ENCODE measurements at places on chromosomes 7 and 10.

- H3K27ac ChIP-seq, result no peak overlapping the region
- H3K4me1 ChIP-seq, result peaks cover 21% of the 10 kb centered on the region
- peak overlapping the region; percentile 56 for H3K4me3 ChIP-seq
Measured at GRCh38 chr7:69598487-69599285, 411 bp downstream of the AUTS2 start.

- H3K4me3 ChIP-seq, result peak overlapping the region; percentile 6
- H3K27ac ChIP-seq, result peak overlapping the region; percentile 94
- H3K4me1 ChIP-seq, result peaks cover 91% of the 10 kb centered on the region
- peaks cover 10% of the 10 kb centered on the region for H3K36me3 ChIP-seq
- DNase-seq, result no peak
Measured at GRCh38 chr7:50339990-50340500, 35.5 kb downstream of the IKZF1 start.

GRCh38 chr10:13997650-13998049 is 333.1 kb downstream of the FRMD4A start:
- DNase-seq, result no peak
- no peaks in the 10 kb centered on the region for H3K27me3 ChIP-seq
- H3K27ac ChIP-seq, result no peak overlapping the region
- no peak overlapping the region for H3K4me3 ChIP-seq

- no peaks in the 10 kb centered on the region for H3K27me3 ChIP-seq
- H3K4me3 ChIP-seq, result no peak overlapping the region
Measured at GRCh38 chr10:61941202-61941681, 39.7 kb downstream of the ARID5B start.

GRCh38 chr10:74434547-74434946 is 283.5 kb downstream of the ADK start:
- peaks cover 4% of the 10 kb centered on the region for H3K4me1 ChIP-seq
- H3K27ac ChIP-seq, result no peak overlapping the region
- DNase-seq, result no peak
- no peaks in the 10 kb centered on the region for H3K27me3 ChIP-seq
- no peak overlapping the region for H3K4me3 ChIP-seq
- no peaks in the 10 kb centered on the region for H3K36me3 ChIP-seq

DNA sequence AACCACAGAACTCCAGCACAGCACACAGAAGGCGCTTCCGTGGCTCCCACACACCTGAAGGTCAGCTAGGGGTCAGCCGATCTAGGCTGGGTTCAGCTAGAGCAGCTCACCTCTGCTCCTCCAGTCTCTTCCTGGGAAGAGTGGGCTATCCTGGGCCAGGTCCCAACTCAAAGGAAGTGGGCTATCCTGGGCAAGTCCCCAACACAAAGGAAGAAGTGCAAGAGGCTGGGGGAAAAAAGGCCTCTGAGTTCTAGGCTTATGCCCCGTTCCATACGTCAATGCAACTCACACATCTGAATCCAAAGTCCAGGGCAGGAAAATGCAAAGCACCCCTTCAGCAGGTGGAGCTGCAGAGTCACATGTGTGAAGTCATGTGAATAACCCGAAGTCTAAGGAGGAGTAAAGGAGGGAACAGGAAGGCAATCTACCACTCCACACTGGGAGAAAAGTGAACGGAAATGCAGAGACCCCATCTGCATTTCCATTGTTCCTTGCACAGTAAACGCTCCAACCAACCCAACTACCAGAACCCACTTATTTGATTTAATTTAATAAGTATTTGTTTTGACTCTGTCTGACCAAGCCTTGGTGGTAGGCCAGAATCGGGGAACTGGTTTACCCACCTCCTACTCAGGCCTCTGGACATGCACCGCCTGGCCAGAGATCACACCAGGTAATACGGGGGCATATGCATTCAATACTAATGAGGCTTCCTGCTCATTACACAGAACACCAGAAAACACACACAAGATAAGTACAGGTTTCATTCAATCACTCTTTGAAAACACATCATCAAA is 95.5 kb upstream of the RNF32 start:
- H3K27ac ChIP-seq, result no peak overlapping the region
- no peaks in the 10 kb centered on the region for H3K36me3 ChIP-seq
- H3K4me3 ChIP-seq, result no peak overlapping the region
- no peak for DNase-seq
- no peaks in the 10 kb centered on the region for H3K27me3 ChIP-seq
- no peaks in the 10 kb centered on the region for H3K4me1 ChIP-seq

- H3K27me3 ChIP-seq, result no peaks in the 10 kb centered on the region
- H3K4me1 ChIP-seq, result peaks cover 75% of the 10 kb centered on the region
- no peak for DNase-seq
- H3K36me3 ChIP-seq, result no peaks in the 10 kb centered on the region
- no peak overlapping the region for H3K4me3 ChIP-seq
- peak overlapping the region; percentile 60 for H3K27ac ChIP-seq
Measured at GRCh38 chr7:50268223-50268622, 36.3 kb upstream of the IKZF1 start.

GRCh38 chr7:116515584-116515983 is 9.3 kb upstream of the CAV1 start:
- peaks cover 4% of the 10 kb centered on the region for H3K27me3 ChIP-seq
- H3K4me3 ChIP-seq, result no peak overlapping the region
- no peaks in the 10 kb centered on the region for H3K4me1 ChIP-seq
- no peaks in the 10 kb centered on the region for H3K36me3 ChIP-seq
- no peak for DNase-seq

GRCh38 chr7:77907281-77907680 is 108.7 kb downstream of the PHTF2 start:
- no peak for DNase-seq
- no peaks in the 10 kb centered on the region for H3K4me1 ChIP-seq
- H3K27me3 ChIP-seq, result no peaks in the 10 kb centered on the region
- no peak overlapping the region for H3K4me3 ChIP-seq
- no peak overlapping the region for H3K27ac ChIP-seq

DNA sequence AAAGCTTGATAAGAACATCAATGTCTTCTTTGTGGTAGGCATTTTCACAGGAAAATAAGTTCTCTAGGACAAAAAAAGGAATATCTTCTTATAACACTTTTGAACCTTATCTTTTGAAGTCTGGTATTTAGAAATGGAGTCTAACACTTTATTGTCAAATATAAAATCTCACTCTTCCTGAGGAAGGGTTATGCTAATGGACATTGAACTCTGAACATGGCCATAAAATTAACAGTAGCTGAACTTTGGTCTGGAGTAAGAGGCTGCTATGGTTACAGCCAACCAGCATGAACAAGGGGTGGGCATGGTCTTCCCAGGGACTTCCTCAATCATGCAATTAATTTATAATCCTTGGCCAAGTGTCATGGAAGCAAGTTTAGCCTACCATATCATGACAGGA is at the start of gene CLRN3:
CLRN3 (minus strand) TSS at position 199 of the 400 bp plus-strand sequence; CDS start at position 42, 157 bp downstream.
- no peaks in the 10 kb centered on the region for H3K36me3 ChIP-seq
- no peaks in the 10 kb centered on the region for H3K27me3 ChIP-seq
- H3K4me3 ChIP-seq, result no peak within 1 kb of the TSS

DNA sequence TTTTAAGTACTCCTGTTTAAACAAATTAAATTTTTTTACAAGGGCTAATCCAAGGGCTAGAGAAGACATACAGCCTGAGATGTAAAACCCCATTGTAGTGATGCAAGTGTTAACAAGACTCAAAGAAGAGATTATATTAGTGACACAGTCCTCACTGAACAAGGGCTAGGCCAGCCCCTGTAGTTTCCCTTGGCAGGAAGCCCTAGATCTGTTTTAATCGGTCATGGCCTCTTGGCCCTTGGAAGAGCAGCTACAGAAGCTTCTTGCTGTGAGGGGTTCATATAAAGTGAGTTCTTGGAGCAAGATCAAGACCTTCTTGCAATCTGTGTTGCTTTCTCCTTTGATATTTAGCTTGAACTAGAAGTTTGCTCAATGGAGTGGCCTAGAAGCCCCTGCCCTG is 1339.4 kb downstream of the XPNPEP1 start:
- no peak overlapping the region for H3K27ac ChIP-seq
- no peaks in the 10 kb centered on the region for H3K4me1 ChIP-seq
- H3K4me3 ChIP-seq, result no peak overlapping the region
- H3K36me3 ChIP-seq, result no peaks in the 10 kb centered on the region

GRCh38 chr7:136585954-136586670 is 282.3 kb upstream of the CHRM2 start:
- no peaks in the 10 kb centered on the region for H3K4me1 ChIP-seq
- no peaks in the 10 kb centered on the region for H3K36me3 ChIP-seq
- no peak overlapping the region for H3K4me3 ChIP-seq
- H3K27ac ChIP-seq, result no peak overlapping the region
- no peak for DNase-seq

DNA sequence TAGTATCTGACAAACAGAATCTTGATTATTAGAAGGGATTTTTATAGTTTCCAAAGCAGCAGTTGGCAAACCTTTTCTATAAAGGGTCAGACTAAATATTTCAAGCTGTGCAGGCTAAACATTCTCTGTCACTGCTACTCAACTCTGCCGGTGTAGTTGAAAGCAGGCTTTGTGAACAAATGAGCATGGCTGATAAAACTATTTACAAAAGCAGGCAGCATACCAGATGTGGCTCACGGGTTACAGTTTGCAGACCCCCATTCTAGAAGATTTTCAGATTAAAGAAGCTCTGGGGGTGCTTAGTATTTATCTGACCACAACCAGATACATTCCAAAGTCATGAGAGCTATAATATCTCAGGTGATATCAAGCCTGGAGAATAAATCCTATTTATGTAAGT is 1017.5 kb downstream of the SORCS1 start:
- H3K27ac ChIP-seq, result no peak overlapping the region
- H3K4me3 ChIP-seq, result no peak overlapping the region
- no peaks in the 10 kb centered on the region for H3K27me3 ChIP-seq
- no peaks in the 10 kb centered on the region for H3K36me3 ChIP-seq
- no peaks in the 10 kb centered on the region for H3K4me1 ChIP-seq
- DNase-seq, result no peak

GRCh38 chr7:11373546-11374142 is 400.0 kb downstream of the PHF14 start:
- no peak overlapping the region for H3K27ac ChIP-seq
- no peak for DNase-seq
- no peaks in the 10 kb centered on the region for H3K36me3 ChIP-seq

GRCh38 chr10:94963901-94964300 is 25.4 kb downstream of the CYP2C9 start:
- H3K4me3 ChIP-seq, result no peak overlapping the region
- H3K27ac ChIP-seq, result no peak overlapping the region
- no peaks in the 10 kb centered on the region for H3K27me3 ChIP-seq
- no peak for DNase-seq
- H3K36me3 ChIP-seq, result no peaks in the 10 kb centered on the region

DNA sequence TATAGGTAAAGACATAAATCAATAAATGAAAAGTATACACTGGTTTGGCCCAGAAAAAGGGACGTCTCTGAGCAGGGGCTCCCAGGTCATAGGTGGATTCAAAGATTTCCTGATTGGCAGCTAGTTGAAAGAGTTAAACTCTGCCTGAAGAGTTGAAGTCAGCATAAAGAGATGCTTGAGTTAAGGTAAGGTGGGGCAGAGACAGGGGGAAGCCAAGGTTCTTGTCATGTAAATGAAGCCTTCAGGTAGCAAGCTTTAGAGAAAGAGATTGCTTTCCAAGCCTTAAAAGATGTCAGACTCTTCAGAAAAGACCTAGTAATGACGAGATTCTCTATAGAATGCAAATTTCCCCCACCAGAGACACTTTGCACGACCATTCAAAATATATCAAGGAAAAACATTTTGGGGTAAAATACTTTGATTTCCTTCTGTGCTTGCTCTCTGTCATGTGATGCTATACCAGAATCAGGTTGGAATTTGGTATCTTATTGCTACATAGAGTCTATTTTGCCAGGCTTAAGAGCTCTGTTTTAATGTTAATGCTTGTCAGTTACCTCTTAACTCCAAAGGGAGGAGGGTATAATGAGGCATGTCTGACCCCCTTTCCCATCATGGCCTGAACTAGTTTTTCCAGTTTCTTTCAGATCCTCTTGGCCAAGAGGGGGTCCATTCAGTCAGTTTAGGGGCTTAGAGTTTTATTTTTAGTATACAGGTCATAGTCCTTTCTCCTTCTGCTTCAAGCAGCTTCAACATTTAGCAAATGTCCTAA is 429.6 kb downstream of the ADRA2A start:
- no peak overlapping the region for H3K27ac ChIP-seq
- no peaks in the 10 kb centered on the region for H3K36me3 ChIP-seq
- H3K4me1 ChIP-seq, result no peaks in the 10 kb centered on the region
- no peak for DNase-seq
- no peaks in the 10 kb centered on the region for H3K27me3 ChIP-seq

DNA sequence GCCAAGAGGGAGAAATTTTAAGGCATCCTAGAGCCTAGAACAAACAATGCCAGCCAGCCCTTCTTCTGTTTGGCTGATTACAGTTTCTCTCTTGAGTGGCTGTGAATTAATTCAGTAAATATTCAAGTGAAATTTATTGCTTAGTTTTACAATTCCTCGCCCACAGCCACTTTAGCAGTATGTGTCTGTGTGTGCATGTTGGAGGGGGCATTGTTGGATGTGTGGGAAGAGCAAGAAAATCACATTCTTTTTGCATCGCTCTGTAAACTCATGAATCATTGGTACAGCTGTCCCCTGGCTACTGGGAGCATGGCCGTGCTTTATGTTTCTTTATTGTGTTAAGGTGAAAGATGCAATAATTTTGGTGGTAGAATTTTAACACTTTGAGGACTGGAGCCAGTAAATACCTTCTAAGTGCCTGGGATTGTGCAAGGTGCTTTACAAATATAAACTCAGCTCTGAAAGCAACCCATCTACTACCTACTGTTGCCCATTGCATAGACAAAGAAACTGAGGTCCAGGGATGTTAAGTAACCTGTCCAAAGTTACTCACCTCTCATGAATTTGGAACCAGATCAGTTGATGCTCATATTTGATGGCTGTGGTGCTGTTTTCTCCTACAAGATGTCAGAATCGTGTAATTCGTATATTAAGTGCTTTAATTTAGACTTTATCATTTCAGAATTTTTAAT is 89.9 kb upstream of the BTBD16 start:
- H3K4me1 ChIP-seq, result no peaks in the 10 kb centered on the region
- H3K4me3 ChIP-seq, result no peak overlapping the region
- H3K27ac ChIP-seq, result no peak overlapping the region
- no peak for DNase-seq
- no peaks in the 10 kb centered on the region for H3K27me3 ChIP-seq
- no peaks in the 10 kb centered on the region for H3K36me3 ChIP-seq
